ENCODE measurements at places on chromosomes 6 and 20. TPM values are rescaled to one million over a fixed set of nuclear protein-coding genes. Genes with fewer than 3 reads are reported as not detected.
A peak's percentile ranks its signal among the peaks of the same experiment; 100 is the strongest.

PPP1R3D gene
- 7.8 TPM for total RNA-seq

SLC4A11 gene
- total RNA-seq, result 11.3 TPM

HS3ST5 gene
- total RNA-seq, result not detected

CDSN gene
- 0.88 TPM for total RNA-seq

MYH7B gene
- 0.11 TPM for total RNA-seq

DNA sequence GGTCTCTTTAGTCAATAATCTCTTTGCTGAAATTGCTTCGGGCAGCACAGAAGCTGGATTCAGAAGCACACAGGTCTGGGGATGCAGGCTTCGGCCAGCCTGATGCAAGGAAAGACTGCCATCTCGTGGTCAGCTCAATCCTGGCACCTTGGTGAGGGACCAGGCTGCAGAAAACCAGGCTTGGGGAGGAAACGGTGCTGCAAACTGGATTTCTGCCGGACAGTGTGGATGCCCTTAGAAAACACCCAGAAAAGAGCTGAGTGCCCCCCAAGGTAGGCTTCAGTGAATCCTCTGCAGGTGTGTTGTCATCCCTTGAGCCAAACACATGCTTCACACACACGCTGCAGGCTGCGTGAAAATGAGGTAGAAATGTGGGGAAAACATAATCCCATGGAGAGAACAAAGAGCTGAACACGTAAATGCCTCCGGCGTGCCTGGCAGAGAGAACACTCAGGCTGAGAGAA, 89.8 kb upstream of the PAX1 start:
- peak; percentile 3 for DNase-seq

DNA sequence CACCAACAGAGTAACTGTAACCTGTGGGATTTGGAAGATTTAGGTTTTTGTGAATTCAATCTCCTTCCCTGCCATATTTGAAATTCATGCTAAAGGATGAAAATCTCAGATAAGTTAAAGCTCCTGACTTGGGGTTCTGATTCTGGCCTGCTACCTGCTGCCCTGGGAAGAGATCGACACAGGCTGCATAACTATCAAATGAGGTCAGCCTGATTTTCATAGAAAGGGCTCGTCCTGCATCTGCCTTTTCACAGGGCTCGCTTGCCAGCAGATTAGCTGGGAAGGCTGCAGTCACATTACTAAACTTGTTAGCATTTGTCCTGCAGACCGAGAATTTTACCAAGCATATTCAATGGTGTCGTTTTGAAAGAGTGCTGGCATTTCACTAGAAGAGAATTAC, 14.6 kb downstream of the GCLC start:
- peak; percentile 82 for DNase-seq

Measured in foreskin keratinocyte (primary cell).